ENCODE measurements at places on chromosomes 1 and 21. TPM values are rescaled to one million over a fixed set of nuclear protein-coding genes. Genes with fewer than 3 reads are reported as not detected.
A peak's percentile ranks its signal among the peaks of the same experiment; 100 is the strongest.

- H3K27me3 ChIP-seq, result no peaks in the 10 kb centered on the region
- no peak for DNase-seq
- H3K36me3 ChIP-seq, result peaks cover 42% of the 10 kb centered on the region
- peaks cover 19% of the 10 kb centered on the region for H3K4me1 ChIP-seq
- no peak overlapping the region for H3K4me3 ChIP-seq
- peak overlapping the region; percentile 78 for H3K27ac ChIP-seq
Observed at GRCh38 chr1:230682882-230683610, 30.9 kb downstream of the AGT start.

- H3K4me1 ChIP-seq, result no peaks in the 10 kb centered on the region
- H3K36me3 ChIP-seq, result no peaks in the 10 kb centered on the region
- H3K27me3 ChIP-seq, result no peaks in the 10 kb centered on the region
- no peak overlapping the region for H3K4me3 ChIP-seq
- H3K27ac ChIP-seq, result no peak overlapping the region
Observed at GRCh38 chr1:198387587-198387986, 152.9 kb downstream of the ATP6V1G3 start.

DNA sequence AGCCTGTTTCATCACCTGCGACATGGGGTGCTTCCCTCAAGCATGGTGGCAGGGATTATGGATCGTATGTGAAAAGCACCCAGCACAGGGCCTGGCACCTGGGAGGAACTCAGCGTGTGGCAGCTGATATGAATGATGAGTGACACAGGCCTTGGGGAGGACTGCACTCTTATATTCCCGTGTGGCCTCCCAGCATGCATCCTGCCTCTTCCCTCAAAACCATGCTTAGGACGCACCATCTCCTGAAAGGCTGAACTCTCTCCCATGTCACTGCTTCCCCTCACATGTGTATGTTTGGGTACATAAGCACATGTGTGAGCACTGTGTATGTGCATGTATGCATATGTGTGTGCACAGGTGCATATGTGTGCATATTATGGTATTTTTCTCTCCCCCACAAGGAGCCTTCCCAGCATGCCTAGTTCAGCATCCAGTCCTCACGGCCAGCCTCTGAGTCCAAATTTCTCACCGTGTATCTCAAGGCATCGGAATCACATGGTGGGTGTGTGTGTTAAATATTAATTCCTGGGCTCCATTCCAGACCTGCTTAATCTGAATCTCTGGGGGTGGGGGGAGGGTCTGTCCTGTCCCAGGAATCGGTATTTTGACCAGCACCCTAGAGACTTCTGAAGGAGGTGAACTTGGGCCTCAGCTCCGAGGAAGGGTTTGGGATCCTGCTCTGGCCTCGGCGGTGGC lies 12.8 kb downstream of the MYOM3 start:
- no peak overlapping the region for H3K27ac ChIP-seq
- no peaks in the 10 kb centered on the region for H3K36me3 ChIP-seq
- H3K4me3 ChIP-seq, result no peak overlapping the region
- H3K27me3 ChIP-seq, result peaks cover 5% of the 10 kb centered on the region

The SPRR4 gene
- total RNA-seq, result not detected

The PPIAL4G gene
- 0.26 TPM for total RNA-seq

The CSDE1 gene
- 331 TPM for total RNA-seq

The INSRR gene
- 0.09 TPM for total RNA-seq
